ENCODE measurements at places on chromosomes 2 and 18.
A peak's percentile ranks its signal among the peaks of the same experiment; 100 is the strongest.

DNA sequence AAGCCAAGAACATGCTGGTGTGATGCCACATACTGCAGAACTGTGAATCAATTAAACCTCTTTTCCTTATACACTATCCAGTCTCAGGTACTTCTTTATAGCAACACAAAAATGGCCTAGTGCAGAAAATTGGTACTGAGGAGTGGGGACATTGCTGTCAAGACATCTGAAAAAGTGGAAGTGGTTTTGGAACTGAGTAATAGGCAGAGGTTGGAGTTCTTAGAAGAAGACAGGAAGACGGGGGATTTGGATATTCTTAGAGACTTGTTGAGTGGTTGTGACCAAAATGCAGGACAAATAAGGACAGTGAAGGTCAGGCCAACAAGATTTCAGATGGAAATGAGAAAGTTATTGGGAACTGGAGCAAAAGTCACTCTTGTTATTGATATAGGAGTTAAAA is 31.3 kb upstream of the CDH2 start:
- no peak for DNase-seq

DNA sequence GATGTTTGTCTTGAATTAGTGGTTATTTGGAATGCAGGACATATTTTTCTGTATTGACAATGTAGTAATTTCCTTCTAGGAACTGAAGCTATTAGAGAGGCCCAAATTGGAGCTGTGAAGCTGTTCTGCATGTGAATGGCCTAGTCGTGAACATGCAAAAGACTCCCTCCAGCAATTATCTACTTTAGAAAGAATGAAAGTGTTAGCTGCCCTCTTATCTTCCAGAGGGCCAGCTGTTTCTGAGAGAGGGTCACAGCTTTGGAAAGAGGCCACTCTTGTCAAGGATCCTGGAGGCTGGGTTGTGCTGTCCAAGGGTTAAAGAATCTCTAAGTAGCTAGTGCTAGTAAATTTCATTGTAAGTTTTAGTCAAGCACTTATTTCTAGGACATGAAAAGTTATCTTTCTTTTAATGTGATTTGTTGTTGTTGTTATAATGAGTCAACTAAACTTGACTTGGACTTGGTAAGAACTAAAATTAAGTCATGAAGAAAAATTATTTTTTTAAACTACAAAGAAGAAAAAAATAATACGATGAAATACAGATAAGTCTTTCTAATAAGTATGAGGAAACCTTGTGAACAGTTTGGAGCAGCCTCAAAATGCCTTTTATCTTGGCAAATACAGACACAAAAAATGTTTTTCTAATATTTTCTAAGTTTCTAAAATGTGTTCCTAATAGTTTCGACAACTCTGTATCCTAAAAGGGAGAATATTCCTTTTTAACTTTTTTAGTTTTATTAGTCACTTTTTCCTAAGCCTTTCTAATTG is 36.8 kb downstream of the DPP4 start:
- no peak for DNase-seq

DNA sequence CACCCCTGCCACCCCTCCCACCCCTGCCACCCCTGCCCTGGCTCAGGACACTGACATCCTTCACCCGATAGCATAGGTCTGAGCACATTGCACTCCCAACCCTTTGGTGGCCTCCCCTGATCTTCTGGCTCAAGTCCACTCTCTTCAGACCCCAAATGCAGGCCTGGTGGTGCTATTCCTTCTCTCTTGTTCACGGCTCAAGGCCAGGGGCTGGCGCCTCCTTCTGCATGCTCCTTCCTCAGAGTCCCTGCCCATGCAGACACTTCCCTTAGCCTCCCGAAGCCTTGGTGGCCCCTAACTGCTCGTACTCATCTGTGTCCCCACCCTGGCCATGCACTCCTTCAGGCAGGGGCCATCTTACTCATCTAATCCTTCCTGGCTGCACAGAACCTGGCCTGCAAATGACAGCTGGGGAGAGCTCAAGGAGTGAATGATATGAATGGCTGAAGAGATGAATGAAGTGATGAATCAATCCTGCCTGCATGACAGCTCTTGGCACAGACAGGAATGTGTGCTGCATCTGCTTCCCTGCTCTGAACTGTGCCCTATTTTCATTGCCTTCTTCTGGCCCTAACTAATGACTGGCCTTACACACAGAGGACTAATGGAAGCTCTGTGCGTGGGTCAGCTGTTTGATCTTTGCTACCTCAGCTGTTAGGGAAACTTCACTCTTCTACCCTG is 290.8 kb downstream of the DYSF start:
- no peak for DNase-seq

GRCh38 chr2:203238292-203238703 is 520 bp upstream of the CYP20A1 start:
- no peak for DNase-seq

GRCh38 chr18:38635709-38636430 is 1070.3 kb upstream of the CELF4 start:
- DNase-seq = no peak

GRCh38 chr2:216498379-216499352 is at the start of gene RPL37A:
RPL37A (plus strand) TSS chr2:216498844; CDS start chr2:216498875, 31 bp downstream.
- peak; percentile 74 for DNase-seq

DNA sequence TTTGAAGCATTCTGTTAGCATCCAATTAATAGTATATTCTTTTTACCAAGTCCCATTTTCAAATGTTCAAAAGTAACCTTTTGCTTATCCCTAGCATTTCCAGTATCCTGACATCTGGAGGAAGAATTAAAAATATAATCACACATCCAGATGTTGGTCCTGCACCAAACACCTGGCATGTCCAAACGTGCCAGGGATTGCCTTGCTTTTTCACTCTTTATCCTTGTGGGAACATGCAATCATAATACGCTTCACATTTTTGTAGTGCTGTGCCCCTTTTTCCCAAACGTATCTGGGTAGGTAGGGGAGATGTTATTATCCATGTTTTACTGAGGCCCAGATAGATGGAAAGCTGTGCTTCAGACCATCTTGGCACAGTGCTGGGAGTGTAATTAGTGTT is 133.0 kb downstream of the TPGS2 start:
- no peak for DNase-seq

DNA sequence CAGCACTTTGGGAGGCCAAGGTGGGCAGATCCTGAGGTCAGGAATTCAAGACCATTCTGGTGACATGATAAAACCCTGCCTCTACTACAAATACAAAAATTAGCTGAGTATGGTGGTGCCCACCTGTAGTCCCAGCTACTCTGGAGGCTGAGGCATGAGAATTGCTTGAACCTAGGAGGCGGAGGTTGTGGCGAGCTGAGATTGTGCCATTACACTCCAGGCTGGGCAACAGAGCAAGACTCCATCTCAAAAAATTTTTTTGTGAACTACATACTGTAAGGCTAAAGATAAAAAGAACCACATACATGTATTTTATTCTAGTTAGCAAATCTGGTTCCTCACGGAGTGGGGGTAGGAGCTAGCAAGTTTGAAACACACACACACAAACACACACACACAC is 45.1 kb downstream of the RAB10 start:
- no peak for DNase-seq

DNA sequence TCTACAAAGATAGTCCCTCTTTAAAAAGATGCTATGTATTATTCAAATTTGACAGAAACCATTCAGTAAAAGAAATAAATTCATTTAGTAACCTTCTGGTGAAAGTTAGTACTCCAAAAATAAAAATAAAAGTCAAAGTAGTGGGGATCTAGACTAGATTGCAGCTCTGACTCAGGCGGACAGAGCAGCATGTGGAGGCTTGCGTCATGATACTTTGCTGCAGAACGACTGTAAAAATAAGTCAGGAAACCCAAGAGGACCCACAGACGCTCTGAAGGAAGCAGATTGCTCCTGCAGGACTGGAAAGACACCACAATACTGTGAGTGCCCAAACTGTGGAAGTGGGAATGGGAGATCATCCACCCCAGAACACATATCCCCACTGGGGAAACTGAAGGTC is 301.9 kb downstream of the RIT2 start:
- DNase-seq = no peak

DNA sequence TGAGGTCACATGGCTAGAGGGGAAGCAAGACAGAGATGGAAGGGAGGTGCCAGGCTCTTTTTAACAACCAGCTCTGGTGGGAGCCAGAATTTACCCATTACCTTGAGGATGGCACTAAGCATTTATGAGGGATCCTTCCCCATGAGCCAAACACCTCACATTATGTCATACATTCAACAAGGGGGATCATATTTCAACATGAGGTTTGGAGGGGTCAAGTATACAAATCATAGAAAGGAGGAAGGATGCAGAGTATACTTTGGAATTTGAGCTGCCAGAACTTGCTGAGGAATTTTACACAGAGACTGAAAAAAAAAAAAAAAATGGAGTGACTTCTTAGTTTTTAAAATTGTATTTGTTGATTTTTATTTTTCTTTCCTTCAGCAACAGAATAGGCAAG is 891.4 kb downstream of the CCDC85A start:
- no peak for DNase-seq

- DNase-seq = no peak
These were observed 544.2 kb downstream of the SATB2 start for GRCh38 chr2:198913394-198914152.

DNA sequence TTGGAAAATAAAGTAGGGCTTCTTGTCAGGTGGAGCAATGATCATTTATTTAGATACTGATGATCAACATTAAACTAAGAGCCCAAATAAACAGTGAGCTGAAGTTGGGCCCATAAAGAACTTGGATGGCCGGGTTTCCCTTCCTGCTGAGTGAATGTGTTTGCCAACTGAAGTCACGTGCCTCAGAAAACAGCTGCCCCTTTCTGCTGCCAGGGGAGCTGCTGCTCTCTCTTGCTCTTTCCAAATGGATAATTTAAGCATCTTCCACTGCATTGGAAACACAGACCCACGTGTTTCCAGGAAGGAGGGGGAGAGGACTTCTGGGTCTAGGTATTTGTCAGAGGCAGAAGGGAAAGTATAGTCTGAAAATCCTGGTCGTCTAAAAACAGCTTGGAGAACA is 22.9 kb upstream of the NCKAP5 start:
- DNase-seq = no peak

DNA sequence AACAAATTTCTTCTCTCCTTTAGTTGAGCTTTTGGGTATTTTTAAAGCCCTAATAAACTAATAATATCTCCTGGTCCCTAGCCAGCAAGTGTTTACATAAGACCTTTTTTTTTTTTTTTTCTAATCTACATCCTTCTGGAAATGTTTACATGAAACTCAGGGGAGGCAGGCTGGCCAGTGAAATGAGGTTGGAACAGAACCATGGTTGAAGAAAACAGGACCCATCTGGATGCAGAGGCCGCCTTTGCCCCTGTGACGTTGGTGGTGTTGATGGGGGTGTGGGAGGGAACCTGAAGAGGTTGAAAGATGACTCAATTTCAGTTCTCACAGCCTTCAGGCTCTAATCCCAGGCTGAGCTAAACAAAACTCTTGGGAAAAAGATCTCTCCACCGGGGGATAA is 118.5 kb downstream of the NRP2 start:
- DNase-seq = no peak

GRCh38 chr2:202410092-202410491 is 34.0 kb downstream of the BMPR2 start:
- no peak for DNase-seq

- no peak for DNase-seq
These were observed 221.6 kb downstream of the GPD2 start for GRCh38 chr2:156657809-156658208.

- no peak for DNase-seq
These were observed 149.7 kb upstream of the ZNF236 start for GRCh38 chr18:76672627-76673026.

GRCh38 chr2:17520761-17521160 is 2.5 kb upstream of the RAD51AP2 start:
- DNase-seq = no peak

GRCh38 chr2:174054926-174055325 is 89.8 kb upstream of the SP3 start:
- no peak for DNase-seq

DNA sequence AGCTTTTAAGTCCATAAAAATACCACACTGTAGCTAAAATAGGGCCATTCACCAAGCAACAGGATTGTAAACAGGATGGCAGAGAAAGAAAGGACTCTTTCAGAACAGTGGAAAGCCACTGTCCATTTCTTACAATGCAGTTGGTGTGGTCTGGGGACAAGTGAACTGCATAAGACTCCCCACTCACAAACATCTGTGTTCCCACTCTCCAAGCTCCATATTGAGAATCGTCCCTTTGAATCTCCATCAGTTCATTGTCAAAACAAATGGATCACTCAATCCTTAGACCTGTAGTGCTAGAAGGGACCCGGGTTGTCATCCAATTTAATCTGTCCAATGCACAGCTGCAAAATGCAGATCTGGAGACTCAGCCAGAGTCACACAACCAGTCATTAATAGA is 347.4 kb upstream of the KLHL29 start:
- DNase-seq = no peak

DNA sequence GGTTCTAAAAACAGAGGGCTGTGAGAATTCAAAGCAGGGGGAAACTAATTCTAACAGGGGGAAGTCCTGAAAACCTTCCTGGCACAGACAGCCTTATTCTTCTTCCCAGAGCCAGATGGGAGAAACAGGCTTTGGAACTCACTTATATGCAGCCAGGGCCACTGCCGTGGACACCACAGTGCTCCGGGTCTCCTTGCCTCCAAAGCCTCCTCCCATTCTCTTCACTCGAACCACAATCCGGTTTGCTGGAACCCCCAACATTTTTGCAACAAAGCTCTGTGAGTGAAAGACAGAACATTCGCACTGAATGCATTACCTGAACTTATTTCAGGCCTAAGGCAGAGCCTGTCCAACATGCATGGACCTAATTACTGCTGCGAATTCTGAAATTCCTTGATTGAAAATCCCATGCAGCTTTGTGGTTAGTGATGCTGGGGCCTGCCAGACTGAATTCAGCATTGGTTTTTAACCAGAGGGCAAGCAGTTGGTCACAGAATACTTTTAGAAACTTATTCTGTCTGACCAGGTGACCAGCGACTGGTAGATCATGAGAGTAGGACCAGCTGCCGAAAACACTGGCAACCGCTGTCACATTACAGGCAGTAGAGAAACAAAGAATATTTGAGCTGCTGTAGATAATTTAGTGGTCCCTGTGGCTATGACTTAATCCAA is 48.6 kb downstream of the XDH start:
- DNase-seq = no peak

GRCh38 chr2:229363185-229363814 is 92.2 kb upstream of the PID1 start:
- no peak for DNase-seq

- no peak for DNase-seq
These were observed 7.2 kb downstream of the RAB11FIP5 start for GRCh38 chr2:73105511-73105971.

All from T-helper 17 cell (primary cell).